ENCODE measurements at places on chromosomes 3 and 15.

GRCh38 chr3:20478436-20478835 is 292.4 kb upstream of the SGO1 start:
- no peak for DNase-seq

DNA sequence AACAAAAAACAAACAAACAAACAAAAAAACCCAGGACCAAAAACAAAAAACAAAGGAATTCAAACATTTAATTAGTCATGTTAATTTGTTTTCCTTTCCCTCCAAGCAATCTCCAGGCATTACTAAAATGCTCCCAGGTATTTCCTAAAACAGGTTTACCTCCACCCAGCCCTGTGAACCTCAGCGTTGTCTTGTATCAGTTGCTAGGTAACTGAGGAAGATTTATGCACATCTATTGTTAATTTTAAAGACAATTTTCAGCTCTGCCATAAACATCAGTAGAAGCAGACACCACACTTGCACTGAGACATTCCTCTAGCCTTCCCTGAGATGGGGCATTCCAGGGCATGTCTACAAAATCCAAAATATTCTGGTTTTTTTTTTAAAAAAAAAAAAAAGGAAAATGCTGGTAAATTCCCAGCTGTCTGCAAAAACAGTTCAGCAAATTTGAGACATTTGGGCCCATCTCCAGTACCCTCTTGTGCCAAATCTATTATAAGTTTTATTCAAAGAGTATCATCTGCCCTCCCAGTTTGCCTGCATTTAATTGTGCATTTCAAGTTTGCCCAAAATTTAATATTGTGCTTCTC is 227.6 kb downstream of the ADAMTS9 start:
- DNase-seq: no peak

- no peak for DNase-seq
Measured at GRCh38 chr3:161405836-161406235, 34.5 kb upstream of the SPTSSB start.

DNA sequence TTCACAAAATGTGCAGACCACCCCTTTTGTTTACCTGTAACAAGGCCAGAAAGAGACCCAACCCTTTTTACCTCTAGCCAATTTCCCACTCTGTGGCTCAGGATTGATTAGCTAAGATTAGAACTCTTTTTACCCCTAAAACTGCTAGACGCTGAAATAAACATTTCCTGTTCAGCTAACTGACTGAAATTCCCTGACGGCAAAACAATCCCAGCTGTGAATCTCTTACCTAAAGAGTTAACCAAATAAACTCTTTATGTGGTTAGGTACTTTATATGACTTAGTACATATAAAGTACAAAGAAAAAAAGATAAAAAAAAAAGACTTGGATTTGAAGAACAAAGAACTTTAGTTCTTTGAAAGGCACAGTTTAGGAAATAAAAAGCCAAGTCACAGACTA is 988.7 kb downstream of the FHIT start:
- DNase-seq: no peak

DNA sequence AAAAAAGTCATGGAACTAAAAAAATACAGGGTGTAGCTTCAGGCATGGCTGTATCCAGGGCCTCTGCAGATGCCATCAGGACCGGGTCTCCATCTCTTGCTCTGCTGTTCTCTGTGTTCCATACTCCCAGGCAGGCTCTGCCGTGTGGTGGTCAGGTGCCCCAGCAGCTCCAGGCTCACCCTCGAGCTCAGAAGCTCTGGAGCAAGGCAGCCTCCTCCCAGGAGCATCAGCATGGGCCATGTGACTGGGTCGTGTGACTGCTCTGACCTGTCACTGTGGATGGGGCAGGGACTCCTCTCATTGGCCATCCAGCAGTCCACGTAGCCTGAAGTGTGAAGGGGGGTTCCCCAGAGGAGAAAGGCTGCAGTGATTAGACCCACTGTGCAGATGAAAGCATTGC is 8.5 kb downstream of the FBLN2 start:
- no peak for DNase-seq

GRCh38 chr3:46091046-46091445 is 63.8 kb upstream of the XCR1 start:
- DNase-seq: no peak

DNA sequence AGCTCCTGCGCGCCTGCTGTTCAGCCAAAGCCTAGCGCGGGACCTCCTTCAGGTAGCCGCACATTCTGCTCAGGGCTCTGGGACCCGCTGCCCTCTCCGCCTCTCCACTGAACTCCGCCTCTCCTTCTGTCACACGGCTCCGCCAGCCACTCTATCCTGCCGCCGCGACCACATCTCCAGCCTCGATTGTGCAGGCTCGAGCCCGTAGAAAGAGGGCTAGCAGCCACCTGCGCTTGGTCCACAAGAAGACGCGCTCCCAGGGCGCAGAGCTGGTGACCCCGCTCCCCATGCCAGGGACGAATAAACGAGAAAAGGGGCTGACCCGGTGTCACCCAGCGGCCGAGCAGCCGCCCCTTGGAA is 1.1 kb upstream of the VIPR1 start:
- DNase-seq: peak; percentile 21

DNA sequence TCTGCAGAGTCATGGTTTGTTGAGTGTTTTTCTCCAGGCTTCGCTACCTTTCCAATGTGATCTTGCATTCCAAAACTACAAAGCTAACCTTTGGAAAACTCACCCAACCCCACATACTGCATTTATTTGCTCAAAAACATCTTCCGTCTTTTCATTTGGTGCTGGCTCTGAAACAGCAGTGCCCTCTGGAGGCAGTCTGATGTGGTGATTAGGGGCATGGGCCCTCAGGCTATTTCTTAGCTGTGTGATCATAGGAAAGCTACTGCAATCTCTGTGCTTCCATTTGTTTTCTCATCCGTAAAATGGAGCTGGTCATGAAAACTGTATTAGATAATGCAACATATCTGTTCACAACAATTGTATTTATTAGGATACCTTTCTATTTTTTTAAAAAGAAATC is 47.0 kb downstream of the MTHFS start:
- no peak for DNase-seq

- DNase-seq: no peak
Measured at GRCh38 chr15:85769182-85769900, 25.4 kb downstream of the KLHL25 start.
